NCI-H460 (cell line): ENCODE measurements at places on chromosomes 7 and 10.

DNA sequence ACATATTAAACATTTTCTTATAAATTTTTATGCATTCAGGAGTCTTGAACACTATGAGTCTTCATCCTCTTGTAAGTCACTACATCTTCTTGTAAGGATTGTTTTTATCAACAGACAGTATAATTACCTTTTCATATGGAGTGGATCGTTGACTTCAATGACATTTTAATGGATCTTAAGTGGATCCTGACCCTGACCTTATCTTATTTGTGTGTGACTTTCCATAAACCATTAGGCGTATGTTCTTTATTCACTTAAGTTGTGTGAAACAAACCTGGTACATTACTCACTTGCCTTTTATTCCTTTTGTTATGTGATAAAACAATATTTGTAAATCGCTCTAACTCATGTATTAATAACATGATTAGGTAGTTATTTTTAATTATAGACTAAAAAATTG is 18.5 kb upstream of the SEMA3C start:
- no peak for DNase-seq

- DNase-seq = no peak
Observed at GRCh38 chr10:23951841-23952240, 257.1 kb upstream of the KIAA1217 start.

- no peak for DNase-seq
Observed at GRCh38 chr10:126341491-126341890, 46.8 kb downstream of the ADAM12 start.

GRCh38 chr10:126497672-126498071 is 109.4 kb upstream of the ADAM12 start:
- DNase-seq = no peak
